ENCODE measurements at places on chromosomes 5 and 9.

- no peak for DNase-seq
Observed at GRCh38 chr5:93100428-93100827, 480.6 kb downstream of the NR2F1-AS1 start.

GRCh38 chr5:158698768-158699284 lies 400.9 kb downstream of the EBF1 start:
- no peak for DNase-seq

DNA sequence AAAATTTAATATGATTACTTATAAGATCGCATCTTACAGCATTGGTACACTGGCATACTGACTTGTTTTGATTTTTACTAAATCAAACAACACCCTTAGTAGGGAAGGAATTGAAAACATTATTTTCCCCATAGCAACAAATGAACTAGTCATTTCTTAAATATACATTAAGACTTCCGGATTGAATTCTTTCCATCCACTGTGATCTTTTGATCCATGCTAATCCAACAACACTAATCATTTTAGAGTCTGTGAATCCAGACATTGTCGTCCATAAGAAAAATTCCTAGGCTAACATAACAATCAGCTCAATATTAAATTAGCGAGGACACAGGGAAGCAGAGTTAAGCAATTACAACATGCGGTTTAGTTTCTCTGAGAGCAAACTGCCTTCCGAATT lies 21.6 kb upstream of the ERAP1 start:
- DNase-seq = no peak

DNA sequence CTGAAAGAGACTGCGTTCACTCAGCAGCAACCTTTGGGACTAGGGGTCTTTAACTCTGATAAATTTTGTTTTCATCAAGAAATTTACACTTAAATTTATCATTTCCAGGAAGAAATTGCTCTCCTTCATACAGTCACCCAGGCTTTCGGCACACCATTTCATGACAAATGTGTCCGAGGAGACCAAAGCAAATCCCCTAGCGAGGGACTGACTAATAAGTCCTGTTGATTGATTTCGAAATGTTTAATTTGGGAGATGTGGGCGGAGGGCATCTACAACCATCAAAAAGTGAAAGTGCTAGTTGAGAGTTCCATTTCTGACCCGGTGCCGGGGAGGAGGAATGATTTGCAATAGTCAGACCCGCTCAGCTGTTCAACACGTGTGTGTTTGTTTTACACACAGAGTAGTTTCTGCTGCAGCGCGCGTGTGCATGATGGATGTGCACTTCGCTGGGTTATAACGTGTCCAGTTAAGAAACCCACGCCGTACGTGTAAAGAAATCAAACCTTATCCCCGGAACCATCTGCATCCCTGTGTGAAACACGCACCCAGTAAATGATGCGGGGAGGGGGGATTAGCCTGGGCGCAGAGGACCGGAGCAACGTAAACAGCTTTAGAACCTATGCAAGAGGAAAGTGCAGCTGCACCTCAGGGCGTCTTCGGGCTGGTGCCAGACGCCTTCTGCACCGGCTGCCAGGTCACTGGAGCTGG lies 845 bp upstream of the NR4A3 start:
- DNase-seq = no peak

DNA sequence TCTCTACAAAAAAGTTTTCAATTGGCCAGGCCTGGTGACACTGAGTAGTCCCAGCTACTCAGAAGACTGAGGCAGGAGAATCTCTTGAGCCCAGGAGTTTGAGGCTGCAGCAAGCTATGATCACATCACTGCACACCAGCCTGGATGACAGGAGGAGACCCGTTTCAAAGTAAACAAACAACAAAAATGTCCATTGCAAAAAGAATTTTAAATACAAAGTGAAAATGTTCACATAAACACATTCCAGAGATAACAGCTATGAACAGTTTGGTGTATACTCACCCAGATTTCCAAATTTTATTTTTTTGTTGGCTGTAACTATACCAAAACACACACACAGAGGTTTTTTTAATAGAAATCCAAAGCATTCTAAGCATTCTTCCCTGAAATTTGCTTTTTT lies 39.8 kb downstream of the ADRA1B start:
- no peak for DNase-seq

- DNase-seq = no peak
Observed at GRCh38 chr5:100706776-100707175, 171.6 kb downstream of the FAM174A start.

- DNase-seq = no peak
Observed at GRCh38 chr5:72156946-72157624, 49.8 kb downstream of the MAP1B start.

GRCh38 chr5:122129306-122129705 lies at the start of gene ZNF474:
Gene ZNF474, plus strand, starts transcription at chr5:122129546. Its CDS starts 22,445 bp downstream, at chr5:122151991.
- DNase-seq = no peak

DNA sequence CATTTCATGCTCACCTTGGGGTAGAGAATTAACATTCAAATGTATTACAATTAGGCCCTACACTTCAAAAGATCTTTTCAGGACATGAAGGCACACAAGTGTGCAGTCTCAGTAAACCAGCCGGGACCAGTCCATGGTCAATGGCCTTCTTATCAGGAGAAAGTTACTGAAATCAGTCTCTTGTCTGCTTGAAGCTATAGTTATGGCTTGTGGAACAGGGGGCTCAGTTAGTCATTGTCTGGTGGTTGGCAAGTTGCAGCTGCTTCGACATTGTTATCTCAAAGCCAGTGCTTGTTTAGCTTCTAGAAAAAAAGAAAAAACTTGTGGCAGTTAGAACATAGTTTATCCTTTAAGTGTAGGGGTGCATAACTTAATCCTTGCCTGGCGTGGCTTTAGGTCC lies 213.1 kb upstream of the ACO1 start:
- DNase-seq = no peak

DNA sequence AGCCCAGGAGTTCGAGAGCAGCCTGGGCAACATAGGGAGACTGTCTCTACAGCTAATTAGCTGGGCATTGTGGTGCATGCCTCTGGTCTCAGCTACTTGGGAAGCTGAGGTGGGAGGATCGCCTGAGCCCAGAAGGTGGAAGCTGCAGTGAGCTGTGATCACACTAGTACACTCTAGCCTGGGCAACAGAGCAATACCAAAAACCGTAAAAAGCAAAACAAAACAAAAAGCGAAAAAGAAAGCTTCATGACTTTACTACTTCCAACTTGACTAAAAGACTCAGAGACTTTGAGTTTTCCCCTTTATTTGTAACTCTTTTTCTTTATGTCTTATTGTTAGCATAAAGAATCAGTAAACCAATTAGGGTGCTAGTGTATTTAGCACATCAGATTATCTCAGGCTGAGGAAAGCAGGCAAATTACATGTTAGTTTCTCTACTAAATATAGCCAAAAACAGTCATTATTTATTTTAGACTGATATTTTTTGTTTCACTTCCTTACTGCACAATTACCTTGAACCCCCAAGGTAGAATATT lies 5.4 kb downstream of the RAD17 start:
- no peak for DNase-seq

DNA sequence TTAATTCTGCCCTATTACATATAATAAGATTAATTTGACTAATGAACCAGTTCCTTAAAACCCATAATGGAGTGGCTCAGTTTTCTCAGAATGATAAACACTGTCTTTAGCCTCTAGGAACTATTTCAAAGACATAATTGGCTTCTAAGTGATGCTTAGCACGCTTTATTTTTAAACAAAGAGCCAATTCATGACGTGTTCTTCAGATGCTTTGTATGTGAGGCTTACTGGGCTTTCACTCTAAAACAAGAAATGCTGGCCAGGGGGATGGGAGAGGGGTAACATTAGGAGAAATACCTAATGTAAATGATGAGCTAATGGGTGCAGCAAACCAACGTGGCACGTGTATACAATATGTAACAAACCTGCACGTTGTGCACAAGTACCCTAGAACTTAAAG lies 7.6 kb upstream of the SFXN1 start:
- no peak for DNase-seq

- DNase-seq = no peak
Observed at GRCh38 chr5:133406977-133407632, 205.2 kb downstream of the FSTL4 start.

DNA sequence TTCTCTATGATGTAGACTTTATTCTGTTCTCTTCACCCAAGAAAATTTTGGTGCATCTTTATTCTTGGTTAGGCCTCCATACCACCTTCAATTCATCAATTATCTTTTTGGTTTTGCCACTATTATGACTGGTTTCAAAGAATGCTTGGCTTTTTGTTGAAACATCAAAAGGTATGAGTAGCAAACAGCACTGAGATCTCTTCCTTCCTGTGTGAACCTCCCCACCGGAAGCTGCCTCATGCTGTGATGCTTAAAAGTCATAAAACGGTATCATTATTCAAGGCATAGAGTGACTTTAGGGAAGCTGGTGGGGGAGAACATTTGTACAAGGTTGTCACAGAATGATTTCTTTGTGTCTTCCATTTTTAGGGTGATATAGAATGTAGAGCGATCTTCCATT lies 70.6 kb downstream of the IQGAP2 start:
- DNase-seq = no peak

- no peak for DNase-seq
Observed at GRCh38 chr5:155699385-155699784, 627.6 kb upstream of the SGCD start.

- no peak for DNase-seq
Observed at GRCh38 chr5:62584391-62584790, 5.8 kb downstream of the LRRC70 start.

Data from ovary (tissue), 10 donors.